ENCODE measurements at places on chromosomes 6 and 20. TPM values are rescaled to one million over a fixed set of nuclear protein-coding genes. Genes with fewer than 3 reads are reported as not detected.

Gene LTA
- total RNA-seq: not detected

- no peak for DNase-seq
Observed at GRCh38 chr20:3731944-3732326, 550 bp upstream of the HSPA12B start.

GRCh38 chr6:7170117-7170732 is 62.5 kb downstream of the RREB1 start:
- no peak for DNase-seq

DNA sequence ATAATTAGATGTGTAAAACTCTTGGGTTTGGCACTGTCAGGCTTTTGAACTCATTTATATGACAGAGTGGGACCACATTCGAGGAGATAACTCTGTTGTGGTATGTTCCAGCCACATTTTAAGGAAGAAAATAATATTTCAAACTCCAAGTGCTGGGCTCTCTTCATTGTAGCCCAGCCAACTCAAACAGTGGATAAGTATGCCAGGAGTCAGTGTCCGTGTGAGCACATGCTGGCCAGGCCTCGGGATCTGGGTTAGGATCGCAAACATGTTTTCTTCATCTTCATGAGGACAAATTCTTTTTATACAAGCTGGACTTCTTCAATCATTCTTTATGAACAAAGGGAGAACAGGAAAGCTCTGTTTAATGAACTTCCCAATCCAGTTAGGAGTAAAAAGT is 497.5 kb downstream of the MAFB start:
- no peak for DNase-seq

Gene FLRT3
- total RNA-seq: 0.18 TPM

Gene PHACTR1
- total RNA-seq: 5.8 TPM

- no peak for DNase-seq
Observed at GRCh38 chr6:3328145-3328544, 69.4 kb downstream of the PSMG4 start.

GRCh38 chr6:36353411-36353915 is 16.8 kb upstream of the BNIP5 start:
- DNase-seq: no peak

- DNase-seq: no peak
Observed at GRCh38 chr6:74939721-74940620, 265.9 kb downstream of the COL12A1 start.

Gene SLC22A2
- total RNA-seq: not detected

Gene GABRR2
- total RNA-seq: 0.46 TPM

- DNase-seq: no peak
Observed at GRCh38 chr6:11092668-11093375, 812 bp upstream of the SMIM13 start.

- no peak for DNase-seq
Observed at GRCh38 chr6:53916804-53917463, 122.1 kb downstream of the LRRC1 start.

DNA sequence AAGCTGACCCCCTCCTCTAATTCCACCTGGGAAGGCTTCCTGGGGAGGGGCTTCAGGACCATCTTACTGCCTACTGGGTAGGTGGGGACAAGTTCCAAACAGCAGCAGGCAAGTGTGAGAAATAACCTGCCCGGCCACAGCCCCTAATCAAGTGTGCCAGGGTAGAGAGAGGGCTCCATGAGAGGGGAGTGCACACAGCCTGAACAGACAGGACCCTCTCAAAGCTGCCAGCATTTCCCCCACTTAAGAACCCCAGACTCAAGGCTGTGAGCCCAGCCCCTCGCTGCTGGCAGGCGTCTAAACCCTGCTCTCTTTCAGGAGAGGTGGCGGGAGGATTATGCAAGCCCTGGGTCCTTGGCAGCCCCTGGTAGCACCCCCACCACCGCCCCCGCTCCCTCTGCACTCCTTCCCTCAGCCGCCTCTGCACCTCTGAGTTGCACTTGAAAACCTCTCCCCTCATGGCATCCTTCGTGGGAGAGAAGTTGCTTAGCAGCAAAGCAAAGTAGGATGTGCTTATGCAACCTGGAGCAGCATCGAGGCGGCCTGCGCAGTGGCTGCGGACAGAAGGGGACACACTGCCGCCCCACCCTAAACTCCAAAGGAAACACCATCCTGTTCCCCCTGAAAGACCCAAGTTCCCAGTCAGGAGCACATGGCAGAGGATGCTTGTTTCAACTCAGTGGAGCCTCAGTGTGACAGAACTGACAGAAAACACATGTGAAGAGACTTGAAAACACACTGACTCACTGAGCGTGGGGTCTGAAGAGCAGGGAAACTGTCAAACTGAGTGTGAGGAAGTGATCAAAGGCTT is 10.5 kb downstream of the DDRGK1 start:
- no peak for DNase-seq

Gene RIN2
- 79.8 TPM for total RNA-seq

- DNase-seq: no peak
Observed at GRCh38 chr20:31538326-31538725, 24.1 kb downstream of the HM13 start.

Gene GABRR1
- total RNA-seq: not detected

Gene HEY2
- total RNA-seq: 0.46 TPM

Gene RPP40
- total RNA-seq: 32.9 TPM

- no peak for DNase-seq
Observed at GRCh38 chr6:102736941-102737368, 1343.4 kb downstream of the GRIK2 start.
